NCI-H2107 (cell line): ENCODE measurements at places on chromosomes 16 and 17.

GRCh38 chr17:360092-360750 lies 7.6 kb upstream of the RPH3AL start:
- DNase-seq: no peak

DNA sequence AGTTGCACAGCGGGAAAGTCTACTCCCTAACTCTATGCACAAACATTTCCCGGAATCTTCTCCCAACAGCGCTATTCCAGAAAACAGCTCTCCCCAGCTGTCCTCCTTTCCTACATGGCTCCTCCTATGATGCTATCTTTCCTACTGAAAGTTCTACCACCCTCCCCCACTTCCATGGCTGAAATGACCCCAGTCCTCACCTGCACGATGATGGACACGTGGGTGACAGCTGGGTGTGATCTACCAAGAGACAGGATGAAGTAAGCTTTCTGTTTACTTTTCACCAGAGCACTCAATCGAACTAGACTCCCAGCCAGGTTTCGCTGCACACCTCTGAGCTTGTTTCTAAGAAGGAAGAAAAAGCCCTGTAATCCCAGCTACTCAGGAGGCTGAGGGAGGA lies 10.7 kb downstream of the CTC1 start:
- DNase-seq: no peak

- DNase-seq: no peak
Observed at GRCh38 chr17:19726631-19727376, 10.4 kb upstream of the SLC47A2 start.

- DNase-seq: no peak
Observed at GRCh38 chr17:75267153-75267410, 3.9 kb downstream of the MIF4GD start.

GRCh38 chr17:4375039-4375748 lies 8.7 kb upstream of the UBE2G1 start:
- no peak for DNase-seq

GRCh38 chr16:85517563-85518179 lies 95.5 kb upstream of the GSE1 start:
- DNase-seq: no peak
